ENCODE measurements at places on chromosomes 7 and 10. TPM values are rescaled to one million over a fixed set of nuclear protein-coding genes. Genes with fewer than 3 reads are reported as not detected.

DNA sequence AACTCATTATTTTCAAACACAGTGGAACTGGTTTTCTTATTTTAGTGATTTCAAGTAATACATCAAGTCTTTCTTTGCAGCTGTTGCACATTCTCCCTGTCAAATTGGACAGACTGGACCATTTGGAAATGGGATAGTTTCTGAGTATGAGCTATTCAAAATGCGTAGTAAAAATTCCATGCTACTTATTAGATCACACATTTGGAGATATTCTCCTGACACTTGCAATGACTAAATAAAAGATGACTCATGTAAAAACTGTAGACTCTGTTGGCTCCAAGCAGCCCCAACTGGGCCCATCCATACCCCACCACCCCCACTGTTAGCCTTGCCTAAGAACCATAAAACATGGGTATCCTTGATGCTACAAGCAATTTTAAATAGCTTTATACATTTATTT is 25.9 kb upstream of the BICC1 start:
- H3K36me3 ChIP-seq, result no peaks in the 10 kb centered on the region
- no peak overlapping the region for H3K27ac ChIP-seq
- no peak overlapping the region for H3K4me3 ChIP-seq
- no peaks in the 10 kb centered on the region for H3K4me1 ChIP-seq

GRCh38 chr7:44367475-44368043 is 42.2 kb upstream of the CAMK2B start:
- H3K4me3 ChIP-seq, result no peak overlapping the region
- no peaks in the 10 kb centered on the region for H3K36me3 ChIP-seq
- H3K27me3 ChIP-seq, result peaks cover 7% of the 10 kb centered on the region
- DNase-seq, result no peak

DNA sequence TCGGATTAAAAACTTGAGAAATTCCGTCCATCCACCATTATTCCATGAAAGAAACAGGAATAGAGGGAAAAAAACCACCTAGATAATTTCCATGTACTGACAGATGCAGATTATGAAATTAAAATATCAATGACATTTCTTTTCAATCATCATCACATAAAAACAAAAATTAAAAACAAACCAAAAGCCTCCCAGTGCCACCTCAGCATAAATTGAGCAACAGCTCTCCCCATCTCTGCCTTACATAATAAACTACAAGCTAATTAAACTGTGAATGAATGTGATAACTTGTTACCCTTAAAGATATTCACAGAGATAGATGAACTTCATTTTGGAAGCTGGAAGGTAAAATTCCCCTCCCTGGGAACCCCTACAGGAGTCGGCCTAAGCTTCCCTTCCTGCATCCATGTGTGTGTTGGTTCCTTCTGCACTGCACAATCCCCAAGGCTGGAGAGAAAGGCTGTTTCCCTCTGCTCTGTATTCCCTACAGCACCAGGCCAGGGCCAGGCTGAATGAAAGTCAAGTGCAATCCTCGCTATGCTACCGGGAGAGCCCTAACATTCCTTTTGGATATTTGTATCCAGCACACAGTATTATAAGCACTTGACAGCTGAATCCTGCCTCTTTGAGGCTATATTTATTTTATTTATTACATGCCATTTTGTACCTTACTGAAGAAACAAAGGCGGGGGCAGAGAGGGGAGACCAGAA is 8.1 kb downstream of the CCDC6 start:
- DNase-seq, result no peak
- no peaks in the 10 kb centered on the region for H3K36me3 ChIP-seq

- H3K36me3 ChIP-seq, result no peaks in the 10 kb centered on the region
- H3K4me1 ChIP-seq, result no peaks in the 10 kb centered on the region
Observed at GRCh38 chr10:101151395-101151794, 20.3 kb downstream of the TLX1 start.

DNA sequence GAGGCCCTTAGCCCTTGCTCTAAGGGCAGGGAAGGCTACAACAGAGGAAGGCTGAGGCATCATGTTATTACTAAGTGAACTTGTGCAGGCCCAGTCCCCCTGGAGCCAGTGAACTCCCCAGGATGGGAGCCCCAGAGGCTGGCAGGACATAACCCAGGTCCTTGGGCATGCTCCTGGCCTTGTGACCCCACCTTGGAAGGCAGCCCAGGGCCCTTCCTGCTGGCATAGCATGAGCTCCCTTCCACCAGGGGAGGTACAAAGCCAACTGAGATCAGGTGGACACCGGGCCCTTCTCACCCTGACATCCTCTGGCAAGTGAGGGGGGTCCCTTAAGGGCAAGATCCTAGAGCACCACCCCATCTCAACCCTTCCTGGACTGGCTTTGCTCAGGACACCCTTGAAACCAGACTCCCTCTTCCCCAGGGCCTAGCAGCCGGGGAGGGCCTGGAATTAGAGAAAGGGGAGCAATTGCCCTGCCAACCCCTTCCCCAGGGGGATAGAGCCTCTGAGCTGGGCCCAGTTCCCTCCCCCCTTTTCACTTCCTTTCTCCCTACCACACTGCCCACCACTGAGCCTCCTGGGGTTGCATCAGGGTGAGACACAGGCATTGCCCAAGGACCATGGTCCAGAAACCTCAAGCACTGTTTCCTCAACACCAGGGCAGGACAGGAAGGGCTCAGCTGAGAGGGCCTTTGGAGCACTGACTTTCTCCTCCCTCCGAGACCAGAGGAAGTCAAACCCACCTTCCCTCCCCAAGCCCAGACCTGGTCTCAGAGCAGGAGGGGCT is 1.8 kb upstream of the VSIR start:
- peaks cover 30% of the 10 kb centered on the region for H3K4me1 ChIP-seq
- H3K36me3 ChIP-seq, result no peaks in the 10 kb centered on the region
- H3K4me3 ChIP-seq, result no peak overlapping the region
- H3K27me3 ChIP-seq, result no peaks in the 10 kb centered on the region
- DNase-seq, result no peak
- H3K27ac ChIP-seq, result no peak overlapping the region

- peaks cover 28% of the 10 kb centered on the region for H3K27me3 ChIP-seq
- DNase-seq, result no peak
- H3K27ac ChIP-seq, result no peak overlapping the region
Observed at GRCh38 chr10:7438196-7438986, 27.6 kb upstream of the SFMBT2 start.

The CASP7 gene
- 30.5 TPM for total RNA-seq

The PPP1R3C gene
- total RNA-seq, result 0.20 TPM
